Kidney tubule cell (primary cell): ENCODE measurements at places on chromosomes 1 and 21.

DNA sequence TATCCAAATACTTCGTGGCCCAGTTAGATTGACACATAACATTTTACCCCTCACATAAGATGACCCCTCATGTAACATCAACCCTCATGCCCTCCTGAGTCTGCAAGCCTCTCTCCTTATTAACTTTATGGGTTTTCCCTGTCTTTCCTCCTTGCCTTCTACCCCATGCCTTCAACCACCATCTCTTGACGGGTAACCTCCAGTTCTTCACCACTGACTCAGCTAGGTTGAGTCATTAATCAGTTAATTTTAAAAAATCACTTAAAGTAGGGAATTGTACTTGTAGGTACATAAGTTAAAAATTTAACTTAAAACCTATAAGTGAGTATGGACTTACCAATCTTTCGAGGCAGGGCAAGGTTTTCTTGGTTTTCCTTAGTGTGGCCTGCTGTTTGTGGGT is 330.7 kb downstream of the CAMTA1 start:
- DNase-seq, result no peak

DNA sequence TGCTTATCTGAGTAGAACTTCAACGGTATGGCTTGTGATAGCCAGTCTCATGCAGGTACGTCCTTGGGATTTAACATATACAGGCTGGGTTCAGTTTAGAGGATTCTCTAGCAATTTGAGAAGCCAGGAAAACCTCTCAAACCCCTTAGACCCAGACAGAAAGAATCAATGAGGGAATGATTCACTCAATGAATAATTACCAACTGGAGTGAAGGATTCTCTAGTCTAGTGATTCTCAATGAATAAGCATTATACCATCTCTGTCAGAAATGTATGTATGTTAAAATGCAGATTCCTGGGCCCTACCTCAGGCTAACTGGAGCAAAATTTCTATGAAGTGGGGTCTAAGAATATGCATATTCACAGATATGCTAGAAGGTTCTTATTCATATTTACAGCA is 54.5 kb upstream of the APP start:
- DNase-seq, result peak; percentile 74

DNA sequence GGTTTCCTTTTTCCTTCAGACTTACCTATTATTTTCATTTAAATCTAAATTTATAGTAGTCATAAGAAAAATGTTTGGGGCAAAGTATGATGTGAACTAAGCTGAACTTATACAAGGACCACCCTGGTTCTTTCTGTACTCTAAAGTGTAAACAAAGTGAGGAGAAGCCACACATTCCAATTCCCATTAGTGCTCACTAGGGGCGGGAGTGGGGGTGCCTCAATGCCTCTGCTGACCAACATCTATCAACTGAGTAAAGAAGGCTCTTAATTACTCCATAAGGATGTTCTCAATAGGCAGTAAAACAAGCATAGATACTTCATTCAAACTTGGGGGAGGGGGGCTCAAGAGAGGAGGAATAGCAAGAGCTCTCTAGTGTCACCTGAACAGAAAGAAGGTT is 151.7 kb downstream of the CDC42BPA start:
- DNase-seq, result no peak

DNA sequence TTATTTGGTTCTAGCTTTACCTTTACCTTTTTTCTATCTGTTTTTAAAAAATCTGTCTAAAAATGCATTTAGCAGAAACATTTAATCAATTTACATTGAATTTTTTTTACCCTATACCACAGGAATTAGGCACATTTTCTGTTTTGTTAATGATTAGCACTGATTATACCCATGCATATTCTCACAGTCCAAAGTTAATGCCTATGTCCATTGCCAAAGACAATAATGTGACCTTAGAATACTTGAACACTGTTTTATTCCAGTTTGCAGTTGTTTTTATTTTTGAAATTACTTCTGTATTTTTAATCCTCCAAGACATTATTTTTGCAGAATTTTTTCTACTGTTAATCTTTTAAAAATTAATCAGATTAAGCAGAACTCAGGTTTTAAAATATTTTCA is 11.0 kb upstream of the AMY2B start:
- DNase-seq, result no peak

GRCh38 chr1:103514920-103515503 is 10.5 kb upstream of the RNPC3 start:
- peak; percentile 57 for DNase-seq

GRCh38 chr1:174766727-174767126 is 233.0 kb upstream of the CACYBP start:
- DNase-seq, result peak; percentile 23

GRCh38 chr21:31064803-31065202 is 26.5 kb upstream of the KRTAP19-8 start:
- no peak for DNase-seq

GRCh38 chr1:27592232-27592930 is 11.6 kb downstream of the AHDC1 start:
- DNase-seq, result no peak

GRCh38 chr1:41662061-41662764 is 177.7 kb upstream of the EDN2 start:
- peak; percentile 66 for DNase-seq

GRCh38 chr21:40355076-40355475 is 487.8 kb downstream of the PCP4 start:
- DNase-seq, result no peak

DNA sequence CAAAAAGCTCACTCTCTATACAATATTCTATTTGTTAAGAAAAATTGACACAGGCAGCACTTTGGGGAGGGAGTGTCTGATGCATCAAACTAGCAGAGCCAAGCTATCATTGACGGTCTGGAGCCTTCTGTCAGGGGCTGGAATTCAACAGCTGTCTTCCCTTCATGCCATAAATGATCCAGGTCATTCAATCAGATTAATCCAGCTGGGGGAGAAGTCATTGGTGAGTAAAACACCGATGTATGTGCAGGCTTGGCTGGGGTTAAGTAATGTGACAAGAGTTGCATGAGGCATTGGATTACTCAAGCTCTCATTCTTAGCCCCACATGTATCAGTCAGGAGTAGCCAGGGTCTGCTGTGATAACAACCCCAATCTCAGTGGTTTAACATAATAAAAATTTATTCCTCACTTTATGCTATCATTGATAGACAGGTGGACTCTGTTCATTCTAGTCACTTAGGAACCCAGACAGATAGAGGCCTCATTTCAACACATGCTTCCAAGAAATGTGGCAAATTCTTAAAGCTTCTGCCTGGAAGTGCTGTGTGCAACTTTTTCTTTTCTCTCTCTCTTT is 118.1 kb upstream of the GADD45A start:
- no peak for DNase-seq

- DNase-seq, result no peak
Observed at GRCh38 chr1:238944028-238944427, 442.3 kb upstream of the CHRM3 start.

GRCh38 chr1:9293533-9294404 is 1.1 kb downstream of the SPSB1 start:
- peak; percentile 46 for DNase-seq

GRCh38 chr1:79198832-79199231 is 192.3 kb upstream of the ADGRL4 start:
- no peak for DNase-seq

- DNase-seq, result peak; percentile 23
Observed at GRCh38 chr1:62424411-62424810, 12.4 kb upstream of the USP1 start.

DNA sequence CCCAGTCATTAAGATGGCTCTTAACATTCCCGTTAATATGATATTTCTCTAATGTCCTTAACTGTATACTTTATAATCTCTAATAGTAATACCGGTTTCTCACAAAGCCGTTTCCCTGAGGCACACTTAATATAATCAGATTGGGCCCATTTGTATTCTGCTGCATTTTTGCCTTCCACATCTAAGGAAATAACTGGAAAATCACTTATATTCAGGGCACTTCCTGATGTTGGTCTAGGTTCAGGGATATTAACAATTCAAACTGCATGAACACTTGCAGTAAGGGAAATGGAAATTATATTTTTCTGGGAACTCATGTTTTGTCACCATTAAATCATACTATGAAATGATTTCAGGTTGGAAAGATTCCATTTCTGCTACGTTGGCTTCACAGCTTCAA is 119.8 kb downstream of the TPR start:
- no peak for DNase-seq

GRCh38 chr1:231075497-231075896 is 35.4 kb upstream of the FAM89A start:
- DNase-seq, result no peak

DNA sequence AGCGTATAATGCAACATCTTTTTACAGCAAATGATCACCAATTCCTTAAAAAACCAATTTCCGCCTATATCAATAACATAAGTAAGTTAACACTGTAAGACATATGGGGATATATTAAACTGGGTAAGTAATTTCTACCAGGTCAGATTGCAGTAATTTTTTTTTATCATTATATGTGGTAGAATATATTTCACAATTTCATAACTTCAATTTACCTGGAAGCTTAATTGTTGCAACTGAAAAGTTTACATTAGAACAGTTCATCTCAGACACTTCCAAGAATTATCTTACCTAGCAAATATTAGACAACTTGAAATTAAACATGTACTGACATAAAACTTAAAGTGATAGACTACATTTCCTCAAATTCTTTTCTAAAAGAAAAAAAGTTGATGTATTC is 51.9 kb upstream of the ASPM start:
- DNase-seq, result no peak

DNA sequence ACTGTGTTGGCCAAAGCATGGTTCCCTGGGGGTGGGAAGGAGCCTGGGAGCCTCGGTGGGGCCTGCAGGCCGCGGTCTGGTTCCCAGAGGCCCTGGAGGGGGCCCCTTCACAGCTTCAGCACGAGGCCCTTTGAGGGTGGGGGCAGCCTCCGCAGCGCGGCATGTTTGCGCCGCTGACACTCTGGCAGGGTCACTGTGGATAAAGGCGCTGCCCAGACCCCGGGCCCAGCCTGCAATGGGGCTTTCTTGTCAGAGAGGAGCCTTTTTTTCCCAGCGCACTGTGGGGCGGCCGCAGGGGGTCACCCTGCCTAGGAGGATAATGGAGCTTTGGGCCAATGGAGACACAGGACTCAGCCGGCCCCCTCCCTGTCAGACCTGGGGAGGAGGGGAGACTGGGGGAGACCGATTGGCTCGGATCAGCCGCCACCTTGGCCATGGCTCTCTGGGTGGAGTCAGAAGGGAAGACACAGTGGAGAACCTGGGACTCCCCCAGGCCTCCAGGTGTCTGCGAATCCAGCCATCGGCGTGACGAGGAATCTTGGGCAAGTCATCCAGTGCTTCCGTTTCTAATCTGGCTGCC is 26.0 kb downstream of the EPHB2 start:
- no peak for DNase-seq

- peak; percentile 91 for DNase-seq
Observed at GRCh38 chr1:67682659-67683197, 2.3 kb upstream of the GADD45A start.

- peak; percentile 8 for DNase-seq
Observed at GRCh38 chr1:20830378-20830777, 43.3 kb upstream of the HP1BP3 start.

- DNase-seq, result peak; percentile 16
Observed at GRCh38 chr21:44618909-44619308, 7.0 kb downstream of the KRTAP10-8 start.

- DNase-seq, result no peak
Observed at GRCh38 chr1:218953386-218953785, 220.3 kb upstream of the LYPLAL1 start.

DNA sequence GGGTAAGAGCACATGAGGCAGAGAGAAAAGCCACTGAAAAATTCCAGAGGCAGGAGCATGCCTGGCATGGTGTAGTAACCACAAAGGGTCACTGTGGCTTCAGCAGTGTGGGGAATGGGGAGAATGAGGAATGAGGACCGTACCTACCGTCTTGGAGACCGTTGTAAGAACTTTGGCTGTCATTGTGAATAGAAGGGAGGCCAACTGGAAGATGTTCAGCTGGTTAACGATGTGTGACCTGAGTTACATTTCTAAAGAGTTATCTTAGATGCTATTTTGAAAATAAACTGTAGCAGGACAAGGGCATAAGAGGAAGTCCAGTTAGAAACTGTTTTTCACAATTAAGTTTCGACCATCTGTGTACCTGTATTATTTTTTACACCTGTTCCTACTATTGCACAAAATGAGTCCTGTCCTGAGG is 365.5 kb upstream of the SGIP1 start:
- peak; percentile 36 for DNase-seq

GRCh38 chr1:72011721-72012120 is 270.6 kb downstream of the NEGR1 start:
- no peak for DNase-seq

GRCh38 chr1:164675342-164675904 is 116.4 kb downstream of the PBX1 start:
- DNase-seq, result peak; percentile 51

GRCh38 chr1:245748646-245749045 is 593.9 kb downstream of the KIF26B start:
- no peak for DNase-seq

DNA sequence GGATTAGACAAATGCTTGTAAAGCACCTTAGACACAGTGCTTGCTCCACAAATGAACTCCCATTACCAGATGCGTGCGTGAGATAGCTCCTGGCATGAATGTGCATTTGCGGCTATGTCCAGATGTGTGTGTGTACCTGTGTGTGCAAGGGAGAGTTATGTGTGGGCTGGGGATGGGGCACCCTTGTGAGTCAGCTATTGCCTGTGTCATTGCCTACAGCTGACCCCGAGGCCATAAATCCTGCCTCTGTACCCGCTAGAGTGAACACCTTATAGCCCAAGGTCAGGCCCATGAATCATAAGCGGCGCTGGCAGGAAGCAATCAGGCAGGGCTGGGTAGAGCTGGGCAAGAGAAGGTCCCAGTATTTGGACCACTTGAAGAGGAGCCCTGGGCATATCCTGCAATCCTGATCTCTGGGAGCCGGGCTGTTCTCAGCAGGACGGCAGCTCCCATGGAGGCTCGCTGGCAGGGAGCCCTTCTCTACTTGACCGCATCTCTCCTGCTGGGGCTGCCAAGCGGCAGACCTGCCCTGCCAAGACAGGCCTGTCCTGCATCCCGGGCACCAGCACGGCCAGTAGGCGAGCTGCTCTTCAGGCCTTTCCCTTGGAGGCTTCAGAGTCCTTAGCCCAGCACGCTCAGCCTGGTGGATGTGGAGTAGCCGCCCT is 86.4 kb downstream of the TMEM53 start:
- DNase-seq, result peak; percentile 61

GRCh38 chr1:231757101-231757404 is 130.5 kb downstream of the DISC1 start:
- no peak for DNase-seq

- DNase-seq, result no peak
Observed at GRCh38 chr1:193787061-193787460, 600.6 kb upstream of the B3GALT2 start.

- peak; percentile 85 for DNase-seq
Observed at GRCh38 chr21:17611414-17612022, 1.2 kb downstream of the BTG3 start.

GRCh38 chr1:201818971-201819750 is 9.8 kb upstream of the IPO9 start:
- peak; percentile 12 for DNase-seq

- DNase-seq, result peak; percentile 76
Observed at GRCh38 chr1:150765296-150765976, at the start of gene CTSS. Gene CTSS, minus strand, starts transcription at chr1:150765778. Its CDS starts 1,015 bp downstream, at chr1:150764763.
